ENCODE measurements at places on chromosomes 11 and 22.
A peak's percentile ranks its signal among the peaks of the same experiment; 100 is the strongest.

DNA sequence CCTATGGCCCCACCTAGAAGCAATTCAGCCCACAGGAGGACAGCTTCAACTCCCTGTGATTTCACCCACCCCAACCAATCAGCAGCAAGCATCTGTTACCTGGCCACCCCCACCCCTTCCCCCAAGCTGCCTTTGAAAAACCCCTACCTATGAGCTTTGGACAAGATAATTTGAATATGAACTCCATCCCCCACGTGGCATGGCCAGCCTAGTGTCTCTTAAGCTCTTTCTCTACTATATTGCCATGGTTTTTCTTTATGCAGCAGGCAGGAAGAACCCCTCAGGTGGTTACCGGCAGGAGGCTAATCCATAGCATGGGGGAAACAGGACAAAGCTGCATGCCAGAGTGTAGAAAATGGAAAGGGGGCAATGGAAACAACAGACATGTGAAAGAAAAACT lies 29.0 kb downstream of the CTSC start:
- DNase-seq: no peak

GRCh38 chr22:17853073-17853472 lies 78.8 kb upstream of the BID start:
- peak; percentile 77 for DNase-seq

GRCh38 chr22:28450109-28450508 lies 229.5 kb downstream of the TTC28 start:
- no peak for DNase-seq

DNA sequence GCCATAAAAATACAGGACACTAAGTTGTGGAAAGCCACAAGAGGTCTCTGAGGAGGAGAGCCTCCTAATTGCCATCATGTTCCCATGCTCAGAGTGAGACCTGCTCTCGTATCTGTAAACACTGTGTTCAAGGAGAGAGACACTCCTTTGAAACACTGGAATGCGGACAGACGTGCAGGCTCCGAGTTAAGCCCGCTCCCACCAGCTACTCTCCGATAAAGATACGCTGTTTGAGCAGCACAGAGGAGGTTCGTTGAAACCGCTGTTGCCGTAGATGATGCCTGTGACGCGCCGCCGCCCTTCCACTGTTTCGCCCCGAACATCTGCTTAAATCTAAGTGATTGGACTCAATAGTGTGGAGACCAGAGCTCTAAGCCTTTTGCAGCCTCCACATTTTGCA lies 25.1 kb downstream of the NUP50 start:
- no peak for DNase-seq

DNA sequence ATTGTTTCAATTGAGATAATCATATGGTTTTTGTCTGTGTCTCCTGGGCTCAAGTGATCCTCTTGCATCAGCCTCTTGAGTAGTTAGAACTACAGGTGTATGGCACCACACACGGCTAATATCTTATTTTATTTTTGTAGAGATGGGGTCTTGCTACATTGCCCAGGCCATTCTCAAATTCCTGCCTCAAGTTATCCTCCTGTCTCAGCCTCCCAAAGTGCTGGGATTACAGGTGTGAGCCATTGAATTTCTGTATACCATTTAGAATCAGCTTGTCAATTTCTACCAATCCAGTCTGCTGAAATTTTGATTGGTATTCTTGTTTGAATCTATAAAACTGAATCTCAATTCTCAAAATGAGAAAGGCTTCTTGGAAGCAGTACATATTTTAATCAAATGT lies 10.4 kb upstream of the KAT5 start:
- DNase-seq: no peak

DNA sequence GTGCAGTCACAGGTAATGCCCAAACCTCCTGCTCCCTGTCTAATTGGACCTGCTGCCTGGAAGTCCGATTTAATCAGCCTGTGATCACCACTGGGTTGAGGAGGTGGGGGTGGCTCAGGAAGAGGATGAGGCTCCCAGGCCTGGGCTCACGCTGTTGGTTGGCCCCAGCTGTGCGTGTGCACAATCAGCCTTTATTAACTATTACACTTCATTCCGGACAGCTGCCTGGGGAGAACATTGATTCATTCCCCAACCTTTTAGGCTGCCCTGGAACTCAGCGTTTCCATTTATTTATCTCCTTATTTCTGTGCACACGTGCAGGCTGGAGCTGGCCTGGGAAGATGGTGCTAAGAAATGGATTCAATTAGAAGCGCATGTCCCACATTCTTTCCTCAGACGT lies 123.4 kb downstream of the DSCAML1 start:
- DNase-seq: no peak

- DNase-seq: no peak
Observed at GRCh38 chr22:35973388-35973787, 55.2 kb downstream of the RBFOX2 start.

DNA sequence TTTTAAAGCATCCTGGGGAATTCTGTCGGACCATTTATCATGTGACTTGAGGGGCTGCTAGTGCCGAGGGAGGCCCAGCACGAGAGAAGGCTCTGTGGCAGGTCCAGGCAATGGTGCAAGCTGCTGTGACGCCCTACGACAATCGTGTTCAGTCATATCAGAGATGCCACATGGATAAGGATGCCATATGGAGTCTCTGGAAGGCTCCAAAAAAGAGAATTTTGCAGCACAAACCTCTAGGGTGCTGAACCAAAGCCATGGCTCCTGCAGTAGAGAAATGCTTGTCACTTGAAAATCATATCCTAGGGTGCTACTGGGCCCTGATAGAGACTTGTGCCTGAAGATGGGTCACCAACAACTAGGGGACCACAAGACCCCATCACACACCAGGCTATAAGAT lies 6.7 kb upstream of the CD6 start:
- DNase-seq: no peak

- DNase-seq: no peak
Observed at GRCh38 chr11:70871881-70872280, 380.5 kb downstream of the SHANK2 start.

DNA sequence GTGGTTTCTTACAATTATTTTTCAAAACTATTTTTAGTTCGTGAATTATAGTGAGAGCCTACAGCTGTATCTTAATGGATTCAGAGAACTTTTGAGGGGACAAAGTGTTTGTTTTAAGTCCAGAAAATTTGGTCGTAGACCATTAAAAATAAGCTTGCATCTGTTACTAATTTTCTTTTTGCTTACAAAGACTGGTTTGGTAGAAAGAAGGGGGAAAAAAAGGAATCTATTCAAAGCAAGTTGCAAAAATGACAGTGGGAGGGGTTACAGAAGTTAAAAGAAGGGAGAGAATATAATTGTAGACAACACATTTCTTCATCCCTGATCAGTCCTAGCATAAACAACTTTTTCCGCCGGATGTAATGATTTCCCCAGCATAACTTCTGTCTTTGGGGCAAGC lies 72.1 kb downstream of the AMOTL1 start:
- no peak for DNase-seq

DNA sequence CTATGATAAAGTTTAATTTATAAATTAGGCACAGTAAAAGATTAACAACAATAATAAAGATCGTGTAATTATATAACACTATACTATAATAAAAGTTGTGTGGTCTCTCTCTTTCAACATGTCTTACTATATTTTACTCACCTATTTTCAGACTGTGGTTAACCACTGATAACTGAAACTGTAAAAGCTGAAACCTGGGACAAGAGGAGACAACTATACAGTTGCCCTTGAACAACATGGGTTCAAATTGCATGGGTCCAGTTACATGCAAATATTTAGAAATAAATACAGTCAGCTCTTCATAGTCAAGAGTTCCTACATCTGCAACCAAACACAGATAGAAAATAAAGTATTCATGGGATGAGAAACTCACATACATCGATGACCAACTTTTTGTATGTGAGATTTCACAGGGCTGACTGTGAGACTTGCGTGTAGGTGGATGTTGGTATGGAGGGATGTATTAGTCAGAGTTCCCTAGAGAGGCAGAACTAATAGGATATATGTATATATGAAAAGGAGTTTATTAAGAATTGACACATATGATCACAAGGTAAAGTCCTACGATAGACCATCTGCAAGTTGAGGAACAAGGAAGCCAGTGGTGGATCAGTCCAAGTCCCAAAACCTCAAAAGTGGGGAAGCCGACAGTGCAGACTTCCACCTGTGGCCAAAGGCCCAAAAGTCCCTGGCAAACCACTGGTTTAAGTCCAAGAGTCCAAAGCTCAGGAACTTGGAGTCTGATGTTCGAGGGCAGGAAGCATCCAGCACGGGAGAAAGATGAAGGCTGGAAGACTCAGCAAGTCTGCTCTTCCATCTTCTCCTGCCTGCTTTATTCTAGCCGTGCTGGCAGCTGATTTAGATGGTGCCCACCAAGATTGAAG lies 359.5 kb downstream of the INSC start:
- no peak for DNase-seq

DNA sequence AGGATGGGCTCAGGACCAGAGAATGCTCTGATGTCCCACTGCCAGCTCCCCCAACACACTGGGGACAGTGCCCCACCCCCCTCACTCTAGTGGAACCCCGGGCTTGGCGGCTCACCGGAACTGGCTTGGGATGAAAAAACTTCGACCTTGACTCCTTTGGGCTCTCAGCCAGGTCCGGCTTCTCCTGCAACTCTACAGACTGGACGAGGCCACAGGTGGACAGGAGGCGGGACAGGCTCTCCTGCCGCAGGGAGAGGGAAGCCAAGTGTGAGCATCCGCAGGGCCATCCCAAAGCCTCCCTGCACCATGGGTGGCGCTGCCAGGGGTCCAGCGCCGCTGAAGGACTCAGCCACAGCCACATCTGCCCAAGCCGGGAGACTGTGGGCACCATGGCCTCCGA lies 3.7 kb downstream of the RRP7A start:
- DNase-seq: no peak

GRCh38 chr11:45265969-45266675 lies 20.0 kb downstream of the SYT13 start:
- DNase-seq: no peak

- DNase-seq: no peak
Observed at GRCh38 chr22:48065892-48066291, 1303.4 kb downstream of the TBC1D22A start.

DNA sequence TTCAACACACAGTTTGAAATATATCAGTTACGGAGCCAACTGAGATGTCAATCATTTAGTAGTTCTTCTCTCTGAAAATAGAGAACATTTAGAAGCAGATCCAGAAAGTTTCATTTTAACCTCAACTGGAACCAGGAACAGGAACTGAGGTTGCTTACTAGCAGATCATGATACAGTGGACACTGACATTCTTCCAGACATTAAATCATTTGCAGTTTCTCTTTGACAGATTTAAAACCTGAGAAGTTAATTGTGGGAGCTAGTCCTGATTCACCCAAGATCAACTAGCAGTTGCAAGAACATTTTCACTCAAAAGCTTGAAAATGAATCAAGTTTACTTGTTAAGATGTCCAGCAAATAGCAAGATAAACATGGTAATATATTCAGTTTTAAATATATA lies 135.4 kb downstream of the SLC17A6 start:
- no peak for DNase-seq

DNA sequence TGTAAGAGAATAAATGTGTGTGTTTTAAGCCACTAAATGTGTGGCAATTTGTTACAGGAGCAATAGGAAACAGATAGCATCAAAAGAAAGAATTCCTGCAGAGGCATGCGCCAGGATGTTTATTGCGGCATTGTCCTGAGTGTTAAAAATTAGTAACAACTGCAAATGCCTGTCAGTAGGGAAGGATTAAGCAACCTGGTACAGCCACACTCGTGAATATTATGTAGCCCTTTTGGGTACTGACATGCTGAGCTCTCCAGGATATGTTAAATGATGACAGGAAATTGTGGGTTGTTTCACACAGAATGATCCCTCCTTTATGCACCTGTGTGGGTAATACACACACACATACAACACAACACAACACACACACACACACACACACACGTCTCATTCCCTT lies 69.7 kb upstream of the MYOD1 start:
- no peak for DNase-seq

GRCh38 chr11:75656044-75656727 lies 12.7 kb downstream of the MAP6 start:
- no peak for DNase-seq

DNA sequence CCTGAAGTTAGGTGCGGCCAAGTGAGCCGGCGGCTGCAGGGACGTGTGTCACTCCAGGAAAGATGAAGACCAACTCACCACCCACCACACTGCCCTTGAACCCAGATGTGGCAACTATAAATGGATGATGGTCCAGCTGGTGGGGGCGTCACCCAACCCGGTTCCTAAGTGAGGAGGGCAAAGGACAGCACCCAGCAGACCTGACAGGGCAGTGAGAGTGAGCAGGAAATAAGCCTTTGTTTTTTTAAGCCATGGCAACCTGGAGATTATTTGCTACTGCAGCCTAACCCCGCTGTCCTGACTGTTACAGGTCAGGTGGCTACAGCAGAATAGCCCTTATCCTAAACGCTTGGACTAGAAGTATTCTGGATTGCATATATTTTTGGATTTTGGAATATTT lies 228.9 kb downstream of the CTTN start:
- no peak for DNase-seq

DNA sequence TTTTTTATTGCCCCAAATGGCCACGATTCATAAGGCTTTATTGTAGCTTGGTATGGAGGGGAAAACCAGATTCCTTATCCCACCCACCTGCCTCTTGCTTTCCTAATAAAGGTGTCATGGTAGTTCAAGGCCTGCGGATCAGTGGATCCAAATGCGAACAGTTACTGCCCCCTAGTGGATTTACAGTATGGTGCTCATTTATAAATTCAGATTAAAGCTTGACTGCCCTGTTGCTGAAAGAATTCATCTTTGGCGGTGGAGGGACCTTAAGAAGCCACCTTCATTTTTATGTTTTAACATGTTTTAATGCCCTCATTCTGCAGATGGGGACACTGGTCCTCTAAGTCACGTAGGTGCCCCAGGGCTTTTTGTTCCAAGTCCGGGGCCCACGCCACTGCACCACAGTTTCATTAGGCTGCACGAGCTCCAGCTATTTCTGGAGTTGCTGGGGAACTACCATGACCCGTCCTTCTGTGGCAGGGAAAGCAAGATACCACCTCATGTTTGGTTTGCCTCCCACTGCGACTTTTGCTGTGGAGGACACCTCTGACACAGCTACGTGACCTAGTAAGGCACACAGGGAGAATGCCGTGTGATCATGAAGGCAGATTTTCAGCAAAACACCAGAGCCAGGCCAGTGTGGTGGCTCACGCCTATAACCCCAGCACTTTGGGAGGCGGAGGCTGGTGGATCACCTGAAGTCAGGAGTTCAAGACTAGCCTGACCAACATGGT lies 15.6 kb upstream of the INCENP start:
- DNase-seq: peak; percentile 52

GRCh38 chr11:130778705-130779104 lies 137.6 kb downstream of the SNX19 start:
- DNase-seq: no peak

- peak; percentile 0 for DNase-seq
Observed at GRCh38 chr11:78909386-78909785, 334.7 kb upstream of the NARS2 start.
